ENCODE measurements at places on chromosomes 4 and X.

- DNase-seq: no peak
Observed at GRCh38 chr4:47221721-47222120, 190.4 kb downstream of the GABRB1 start.

- no peak for DNase-seq
Observed at GRCh38 chrX:86133761-86134160, 14.5 kb upstream of the DACH2 start.

DNA sequence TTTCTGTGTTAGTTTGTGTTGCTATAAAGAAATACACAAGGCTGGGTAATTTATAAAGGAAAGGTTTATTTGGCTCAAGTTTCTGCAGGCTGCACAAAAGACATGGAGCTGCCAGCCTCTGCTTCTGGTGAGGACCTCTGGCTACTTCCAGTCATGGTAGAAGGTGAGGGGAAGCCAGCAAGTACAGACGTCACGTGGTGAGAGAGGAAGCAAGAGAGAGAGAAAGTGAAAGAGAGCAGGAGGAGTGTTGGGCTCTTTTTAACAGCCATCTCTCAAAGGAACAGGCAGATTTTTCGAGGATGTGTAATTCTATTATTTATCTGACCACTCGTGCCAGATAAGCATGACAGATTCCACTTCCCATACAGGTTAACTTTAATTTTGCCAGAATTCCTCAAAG is 1199.1 kb downstream of the ADGRL3 start:
- no peak for DNase-seq

DNA sequence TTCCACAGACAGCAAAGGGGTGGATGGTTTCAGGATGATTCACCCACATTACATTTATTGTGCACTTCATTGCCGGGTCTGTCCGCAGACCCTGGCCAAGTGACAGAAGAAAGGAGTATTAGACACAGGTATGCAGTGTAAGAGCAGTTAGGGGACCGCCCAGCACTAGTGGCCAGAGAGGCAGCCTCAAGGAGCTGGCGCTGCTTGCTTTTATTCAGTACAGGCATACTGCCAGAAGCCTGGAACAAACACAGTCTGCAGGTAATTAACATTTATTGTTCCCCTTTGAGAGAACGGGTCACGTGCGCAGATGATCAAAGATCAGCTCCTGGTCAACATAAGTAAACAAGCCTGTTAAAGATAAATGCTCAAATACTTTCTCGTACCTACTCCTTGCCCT is 1639.0 kb upstream of the IGFBP7 start:
- DNase-seq: peak; percentile 59

GRCh38 chrX:141158084-141158483 is 18.8 kb downstream of the LDOC1 start:
- DNase-seq: no peak

DNA sequence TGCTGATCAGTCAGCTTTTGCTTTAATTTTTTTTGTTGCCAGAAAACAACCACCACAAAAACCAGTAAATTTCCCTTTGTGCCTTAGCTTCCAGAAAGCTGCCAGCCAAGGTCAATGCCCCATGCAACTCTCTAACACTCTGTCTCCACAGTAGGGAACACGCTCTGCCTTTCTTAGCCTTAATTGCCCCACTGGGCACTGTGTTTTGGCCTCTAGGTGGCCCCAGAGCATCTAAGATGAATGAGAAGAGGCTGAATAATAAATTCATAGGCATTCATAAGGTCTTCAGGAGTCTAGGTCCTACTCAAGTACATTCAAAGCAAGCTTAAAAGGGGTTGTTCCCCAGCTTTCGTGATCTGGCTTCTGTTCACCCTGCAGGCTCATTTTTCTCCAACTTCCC is 57.7 kb upstream of the PASD1 start:
- peak; percentile 1 for DNase-seq

GRCh38 chr4:36067116-36067515 is 177.2 kb downstream of the ARAP2 start:
- no peak for DNase-seq

- no peak for DNase-seq
Observed at GRCh38 chr4:53543561-53543960, 47.7 kb downstream of the LNX1 start.

GRCh38 chrX:25005382-25006185 is 10.2 kb downstream of the ARX start:
- no peak for DNase-seq

DNA sequence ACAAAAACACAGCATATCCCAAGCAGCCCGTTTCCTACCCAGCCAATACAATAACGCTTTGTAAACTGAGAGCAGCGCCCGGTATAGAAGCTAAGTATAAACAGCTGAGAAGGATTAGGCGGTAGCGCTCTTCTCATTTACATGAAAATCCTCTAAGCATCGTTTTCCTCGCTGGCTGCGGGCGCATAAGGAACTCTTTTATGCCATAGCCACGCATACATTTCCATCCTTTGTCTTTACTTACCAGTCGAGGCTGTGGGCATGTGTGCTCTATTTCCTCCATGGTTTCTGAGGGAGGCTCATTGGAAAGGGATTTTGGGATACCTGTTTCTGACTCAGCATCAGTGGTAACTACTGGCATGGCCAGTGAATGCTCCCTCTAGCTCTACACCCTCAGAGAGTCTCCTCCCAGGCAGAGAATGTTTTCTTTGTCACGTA is 383 bp downstream of the PCYT1B start:
- DNase-seq: no peak

GRCh38 chr4:101280866-101281600 is 66.3 kb downstream of the PPP3CA start:
- no peak for DNase-seq

Measured in NCI-H2029 (cell line).